Endothelial cell of coronary artery (primary cell): ENCODE measurements at places on chromosomes 6 and 20. TPM values are rescaled to one million over a fixed set of nuclear protein-coding genes. Genes with fewer than 3 reads are reported as not detected.

Gene CYP39A1
- 0.09 and 0.18 TPM in 2 replicates for total RNA-seq

Gene MAFB
- total RNA-seq, result 0.28 and 0.63 TPM in 2 replicates

Gene SERPINB1
- 18.0 and 20.2 TPM in 2 replicates for total RNA-seq

Gene GNRH2
- total RNA-seq, result 0.18 TPM in 1 of 2 replicates, not detected in the other

Gene TSBP1
- under 0.01 TPM in 1 of 2 replicates, not detected in the other for total RNA-seq

Gene HLA-DOA
- total RNA-seq, result under 0.01 TPM in 1 of 2 replicates, not detected in the other
